Renal pelvis (tissue), 12 donors: ENCODE measurements at places on chromosomes 2 and 18. TPM values are rescaled to one million over a fixed set of nuclear protein-coding genes. Genes with fewer than 3 reads are reported as not detected.

Gene ST6GAL2
- 18.7 TPM for polyA plus RNA-seq

Gene TBR1
- polyA plus RNA-seq, result not detected

Gene RDH14
- 34.7 TPM for polyA plus RNA-seq

Gene LHCGR
- polyA plus RNA-seq, result 0.24 TPM

Gene TMEM247
- not detected for polyA plus RNA-seq

Gene CFAP221
- 18.5 TPM for polyA plus RNA-seq

Gene CFAP65
- polyA plus RNA-seq, result 0.07 TPM

Gene PLEKHH2
- 18.4 TPM for polyA plus RNA-seq

Gene DYNAP
- polyA plus RNA-seq, result 0.12 TPM

Gene FAM98A
- polyA plus RNA-seq, result 58.4 TPM

- no peak for DNase-seq
Measured at GRCh38 chr2:237885931-237886684, 26.7 kb downstream of the RAMP1 start.

- no peak for DNase-seq
Measured at GRCh38 chr2:144456680-144457079, 63.2 kb downstream of the ZEB2 start.

- DNase-seq, result no peak
Measured at GRCh38 chr2:137857881-137858280, 106.4 kb upstream of the HNMT start.

DNA sequence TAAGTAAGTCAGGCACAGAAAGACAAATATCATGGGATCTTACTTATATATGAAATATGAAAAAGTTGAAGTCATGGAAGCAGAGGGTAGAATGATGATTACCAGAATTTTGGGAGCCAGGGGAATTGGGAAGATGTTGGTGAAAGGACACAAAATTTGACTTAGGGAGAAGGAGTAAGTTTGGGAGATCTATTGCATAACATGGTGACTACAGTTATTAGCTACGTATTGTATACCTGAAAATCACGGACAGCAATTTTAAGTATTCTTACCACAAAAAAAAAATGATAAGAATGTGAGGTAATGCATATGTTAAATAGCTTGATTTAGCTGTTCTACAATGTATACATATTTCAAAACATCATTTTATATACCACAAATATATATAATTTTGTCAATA lies 94.2 kb upstream of the COL5A2 start:
- DNase-seq, result no peak

DNA sequence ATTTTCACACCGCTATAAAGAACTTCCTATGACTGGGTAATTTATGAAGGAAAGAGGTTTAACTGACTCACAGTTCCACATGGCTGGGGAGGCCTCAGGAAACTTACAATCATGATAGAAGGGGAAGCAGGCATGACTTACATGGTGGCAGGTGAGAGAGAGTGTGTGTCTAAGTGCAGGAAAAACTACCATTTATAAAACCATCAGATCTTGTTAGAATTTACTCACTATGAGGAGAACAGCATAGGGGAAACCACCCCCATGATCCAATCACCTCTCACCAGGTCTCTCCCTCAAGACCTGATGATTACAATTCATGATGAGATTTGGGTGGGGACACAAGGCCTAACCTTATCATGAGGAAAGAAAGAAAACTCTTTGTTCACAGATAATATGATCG lies 174.6 kb downstream of the SRBD1 start:
- no peak for DNase-seq

DNA sequence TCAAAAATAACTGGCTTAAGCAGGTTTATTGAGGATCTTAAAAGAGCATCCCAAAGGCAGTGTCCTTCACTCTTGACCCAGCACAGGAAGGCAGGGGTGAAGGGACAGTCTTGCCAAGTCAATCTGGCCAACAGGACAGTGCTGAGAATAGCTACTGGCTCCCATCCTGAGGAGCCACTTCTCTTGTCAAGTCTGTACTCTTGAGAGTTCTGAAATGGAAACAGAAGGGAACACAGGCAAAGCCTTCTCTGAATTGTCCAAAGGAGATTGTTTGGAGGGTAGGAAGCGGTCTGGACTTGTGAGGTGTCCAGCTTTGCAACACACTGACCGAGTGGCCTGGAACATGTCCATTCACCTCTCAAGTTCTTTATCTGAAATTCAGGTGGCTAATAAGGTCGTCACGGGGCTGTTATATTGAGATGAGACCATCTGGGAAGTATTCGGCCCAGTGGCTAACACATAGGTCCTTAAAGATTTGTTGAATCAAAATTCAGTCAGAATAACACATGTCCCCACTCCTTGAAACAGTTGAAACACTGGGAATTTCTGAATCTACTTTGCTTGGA lies 99.5 kb upstream of the FHL2 start:
- no peak for DNase-seq

DNA sequence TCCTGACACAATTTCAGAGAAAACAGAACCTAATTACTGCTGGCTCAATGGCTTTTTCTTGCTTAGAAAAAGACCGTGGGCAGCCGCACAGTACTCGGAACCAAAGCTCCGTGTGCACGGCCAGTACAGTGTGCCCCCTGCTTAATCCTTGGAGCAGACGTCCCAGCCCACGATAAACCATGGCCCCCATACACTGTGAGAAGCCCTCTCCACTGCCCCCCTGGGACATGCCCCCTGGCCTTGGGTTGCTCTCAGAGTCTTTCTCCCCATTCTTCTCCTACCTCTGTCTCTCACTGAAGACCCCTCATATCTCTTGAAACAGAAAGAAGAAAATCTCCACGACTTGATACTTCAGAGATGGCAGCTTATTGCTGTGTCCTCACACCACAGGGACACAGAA lies 44.0 kb downstream of the CYP26B1 start:
- DNase-seq, result no peak

GRCh38 chr18:13394801-13395200 lies 176.2 kb downstream of the LDLRAD4 start:
- no peak for DNase-seq

DNA sequence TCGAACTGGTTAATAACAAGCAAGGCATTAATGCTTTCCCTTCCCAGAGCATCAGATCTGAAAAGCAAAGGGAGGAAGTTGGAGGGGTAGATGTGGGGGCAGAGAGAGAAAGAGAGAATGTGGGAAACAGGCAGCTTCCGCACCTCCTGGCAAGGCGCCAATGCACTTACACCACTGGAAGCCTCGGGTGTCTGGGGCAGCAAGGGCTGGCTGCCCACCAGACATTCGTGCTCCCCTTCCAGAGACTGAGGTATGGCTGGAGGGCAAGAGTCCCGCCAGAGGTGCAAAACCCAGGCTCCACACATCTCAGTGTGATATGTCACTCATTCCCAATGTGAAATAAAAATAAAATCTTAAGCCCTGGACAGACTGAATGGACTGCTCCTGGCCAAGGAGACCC lies 46.4 kb downstream of the TEX51 start:
- no peak for DNase-seq

DNA sequence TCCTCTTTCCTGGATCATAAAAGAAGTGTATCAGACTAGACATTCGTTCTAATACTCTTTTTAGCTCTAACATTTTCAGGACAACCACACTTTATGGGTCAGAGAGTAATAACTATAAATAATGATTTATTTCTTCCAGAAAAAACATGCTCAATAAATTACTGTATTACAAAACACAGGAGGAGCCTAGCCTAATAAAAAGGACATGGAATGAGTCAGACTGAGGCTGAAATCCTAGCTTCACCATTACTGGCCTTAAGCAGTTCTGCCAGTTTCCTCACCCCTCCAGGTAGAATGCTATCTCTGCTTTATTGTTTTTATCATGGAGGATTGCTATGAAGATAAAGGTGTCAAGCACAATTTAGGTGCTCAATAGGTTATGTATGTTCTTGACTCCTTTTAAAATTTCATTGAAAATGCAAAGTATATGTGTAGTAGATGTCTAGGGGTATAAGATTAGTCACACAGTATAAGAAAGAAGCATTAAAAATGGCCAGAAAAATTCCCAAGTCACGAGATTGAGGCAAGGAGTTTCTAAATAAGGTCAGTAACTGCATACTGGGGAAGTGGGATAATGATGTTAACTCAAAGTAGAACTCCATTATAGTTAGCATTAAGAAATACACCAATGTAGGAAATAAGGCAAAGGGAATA lies 105.5 kb upstream of the NEUROD1 start:
- no peak for DNase-seq

DNA sequence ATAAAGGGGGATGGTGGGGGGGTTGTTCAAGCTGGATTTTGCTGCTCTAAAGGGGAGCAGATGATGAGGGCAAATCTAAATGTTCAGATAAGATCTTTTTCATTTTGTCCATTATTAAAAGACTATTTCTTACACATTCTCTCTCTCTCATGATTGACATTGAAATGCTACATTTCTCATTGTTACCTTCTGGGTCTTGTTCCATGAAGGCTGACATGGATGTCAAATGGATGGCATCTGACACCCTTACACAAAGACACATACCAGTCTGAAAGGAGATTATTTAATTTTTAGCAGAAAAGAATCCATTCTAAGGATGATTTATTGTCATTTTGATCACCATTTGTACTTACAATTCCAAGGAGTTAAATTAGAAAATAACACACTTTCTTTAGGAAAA lies 11.1 kb downstream of the FZD7 start:
- no peak for DNase-seq

GRCh38 chr2:192137451-192137850 lies 57.3 kb downstream of the TMEFF2 start:
- no peak for DNase-seq

DNA sequence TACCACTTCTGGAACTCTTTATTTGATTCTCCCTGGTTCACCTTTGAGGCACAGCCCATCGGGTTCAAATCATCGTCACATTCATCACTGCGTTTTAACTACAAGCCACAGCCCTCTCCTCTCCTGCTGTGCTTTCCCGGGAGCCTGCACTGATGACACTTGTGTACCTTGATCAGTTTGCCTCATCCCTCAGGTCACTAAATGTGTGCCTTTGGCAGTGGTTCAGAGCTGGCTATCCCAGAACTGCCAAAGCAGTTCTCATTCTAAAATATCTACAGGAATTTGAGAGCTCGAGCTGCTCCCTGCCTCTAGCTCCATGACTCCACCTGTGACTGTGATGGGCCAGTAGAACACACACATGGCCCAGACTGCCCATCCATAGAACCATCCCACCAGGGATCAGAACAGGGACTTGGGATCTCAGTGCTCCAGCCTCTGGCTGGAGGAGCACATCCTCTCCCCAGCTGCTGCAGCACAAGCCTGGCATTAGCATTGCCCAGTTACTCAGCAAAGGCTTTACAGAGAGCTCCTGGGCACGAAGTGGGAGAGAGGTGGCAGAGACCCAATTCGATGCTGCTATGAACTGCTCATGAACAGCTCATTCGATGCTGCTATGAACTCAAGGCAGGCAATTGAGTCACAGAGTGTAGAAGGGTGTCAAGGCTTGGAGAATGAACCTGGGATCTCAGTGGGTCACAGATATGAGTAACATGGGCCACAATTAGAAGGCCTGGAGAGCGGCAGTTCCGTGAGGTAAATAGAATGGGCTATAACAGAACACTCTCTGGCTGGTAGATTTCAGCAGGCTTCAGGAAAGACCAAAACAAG lies 41.9 kb downstream of the EVA1A start:
- DNase-seq, result no peak

DNA sequence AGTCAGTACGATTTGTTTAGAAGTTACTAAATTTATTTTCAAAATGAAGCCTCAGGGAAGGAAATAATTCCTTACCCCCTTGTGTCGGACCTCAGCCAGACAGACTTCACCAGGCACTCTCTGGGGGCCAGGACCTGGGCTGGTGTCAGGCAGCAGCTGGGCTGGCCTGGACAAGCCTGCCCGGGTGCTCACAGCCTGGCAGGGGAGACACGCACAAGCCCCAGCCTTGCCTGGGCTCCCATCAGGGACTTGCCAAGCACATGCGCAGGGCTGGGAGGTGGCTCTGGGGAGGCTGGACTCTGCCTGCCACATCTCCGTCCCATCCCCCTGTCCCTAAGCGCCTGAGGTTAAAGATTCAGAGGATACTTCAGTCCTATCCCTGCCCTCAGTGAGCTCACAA lies 56.8 kb upstream of the HS6ST1 start:
- DNase-seq, result no peak

GRCh38 chr2:67216103-67216502 lies 181.0 kb upstream of the ETAA1 start:
- DNase-seq, result no peak
